Left cardiac atrium (tissue), 4 donors: ENCODE measurements at places on chromosomes 13 and 19.
A peak's percentile ranks its signal among the peaks of the same experiment; 100 is the strongest.

DNA sequence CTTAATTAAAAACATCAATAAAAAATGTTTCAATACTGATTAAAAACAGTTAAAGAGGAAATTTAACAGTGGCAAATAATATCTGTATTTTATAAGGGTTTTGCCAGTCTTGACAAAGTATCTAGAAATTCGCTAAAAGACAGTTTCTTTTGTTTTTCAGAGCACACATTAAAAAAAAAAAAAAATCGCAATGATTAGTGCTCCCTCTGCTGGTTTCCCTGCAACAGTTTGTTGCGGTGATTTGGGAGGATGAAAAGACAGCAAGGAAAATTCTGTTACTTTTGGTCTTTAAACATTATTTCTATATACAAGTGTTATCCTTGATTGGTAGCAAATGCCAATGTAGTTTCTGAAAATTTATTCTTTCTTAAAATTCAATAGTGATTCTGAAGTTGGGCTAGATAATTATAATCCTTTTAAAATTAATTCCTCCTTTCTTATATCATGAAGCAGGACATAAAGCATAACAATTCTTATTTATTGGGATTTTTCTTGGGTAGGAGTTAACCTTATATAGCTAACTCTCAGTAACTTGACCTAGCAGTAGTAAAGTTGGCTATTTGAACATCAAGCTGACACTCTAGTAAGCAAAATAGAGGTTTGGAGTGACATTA is 23.1 kb upstream of the SPRY2 start:
- no peak for DNase-seq

DNA sequence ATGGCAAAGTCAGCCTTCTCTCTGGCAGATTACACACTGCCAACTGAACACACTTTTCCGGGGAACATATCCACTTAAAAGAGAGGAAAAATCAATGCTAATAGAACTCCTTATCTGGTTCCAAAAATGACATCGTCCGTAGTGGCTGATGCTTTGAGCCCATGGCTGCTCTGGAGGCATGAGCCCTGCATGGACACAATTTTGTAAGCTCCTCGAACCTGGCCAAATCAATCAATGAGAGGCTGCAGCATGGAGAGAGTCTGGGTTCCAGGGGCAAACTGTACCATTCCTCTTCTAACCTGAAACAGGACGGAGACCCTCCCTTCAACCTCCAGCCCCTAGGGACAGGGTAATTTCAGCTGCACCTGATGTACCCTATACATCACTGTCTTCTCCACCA is 21.0 kb upstream of the TSHZ3 start:
- DNase-seq: no peak

GRCh38 chr19:3466635-3467034 is 13.7 kb downstream of the SMIM24 start:
- no peak for DNase-seq

GRCh38 chr13:97307882-97308624 is 85.9 kb downstream of the MBNL2 start:
- peak; percentile 39 for DNase-seq

DNA sequence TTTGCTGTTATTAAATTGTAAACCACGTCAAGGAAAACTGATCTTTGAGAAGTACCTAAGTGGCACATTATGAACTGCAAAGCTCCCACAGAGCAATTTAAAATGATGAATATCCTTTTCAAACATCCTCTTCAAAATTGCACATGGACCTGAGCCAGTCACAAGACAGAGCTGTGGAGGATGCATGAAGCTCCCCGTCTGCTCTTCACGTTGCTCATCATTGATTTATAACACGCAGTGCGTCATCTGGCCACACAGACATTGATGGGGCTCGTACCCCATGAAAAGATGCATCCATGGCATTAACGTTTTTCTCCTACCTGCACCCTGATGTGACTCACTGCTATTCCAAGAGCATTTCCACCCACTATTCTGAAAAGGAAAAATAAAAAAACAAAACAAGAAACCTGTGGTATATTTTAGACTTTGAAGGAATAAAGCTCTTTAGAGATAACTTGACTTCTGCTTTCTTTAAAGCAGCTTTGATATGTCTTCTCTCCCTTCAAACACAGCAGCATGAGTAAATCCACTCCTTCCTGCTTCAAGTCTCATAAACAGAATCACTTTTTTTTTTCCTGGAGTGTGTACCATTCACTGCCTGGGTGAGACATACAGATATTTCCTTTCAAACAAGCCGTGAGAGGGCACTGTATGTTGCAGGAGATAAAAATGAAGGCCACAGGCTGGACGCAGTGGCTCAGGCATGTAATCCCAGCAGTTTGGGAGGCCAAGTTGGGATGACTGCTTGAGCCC is 7.2 kb upstream of the SERTM1 start:
- no peak for DNase-seq

GRCh38 chr13:46025157-46025556 is 27.4 kb downstream of the ZC3H13 start:
- no peak for DNase-seq

GRCh38 chr13:39938596-39938995 is 283.1 kb downstream of the COG6 start:
- DNase-seq: no peak

- DNase-seq: no peak
These were observed 17.9 kb downstream of the SLAIN1 start for GRCh38 chr13:77715233-77715891.

GRCh38 chr19:12333162-12334159 is at the start of gene ZNF563:
Gene ZNF563 (minus strand): TSS chr19:12333633. CDS start chr19:12333482, 151 bp downstream.
- peak; percentile 99 for DNase-seq

- no peak for DNase-seq
These were observed 205.7 kb downstream of the KCNRG start for GRCh38 chr13:50220938-50221337.

DNA sequence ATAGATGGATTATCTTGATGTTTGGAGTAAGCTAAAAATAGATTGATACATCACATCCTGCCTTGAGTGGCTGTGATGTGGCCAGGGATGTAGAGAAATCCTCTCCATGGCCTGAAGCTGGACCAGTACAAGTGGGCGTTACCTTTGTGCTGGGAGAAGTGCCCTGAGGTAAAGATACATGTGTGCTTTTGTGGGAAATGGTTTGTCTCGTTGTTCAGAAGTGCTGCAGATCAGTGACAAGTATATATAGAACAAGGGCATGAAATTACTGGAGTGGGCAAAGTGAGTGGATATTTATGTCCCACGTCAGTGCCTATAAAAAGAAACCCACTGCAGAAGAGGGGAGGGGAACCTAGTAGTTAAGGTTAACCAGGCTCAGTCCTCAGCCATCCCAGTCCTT is 12.2 kb upstream of the ZNF304 start:
- no peak for DNase-seq

DNA sequence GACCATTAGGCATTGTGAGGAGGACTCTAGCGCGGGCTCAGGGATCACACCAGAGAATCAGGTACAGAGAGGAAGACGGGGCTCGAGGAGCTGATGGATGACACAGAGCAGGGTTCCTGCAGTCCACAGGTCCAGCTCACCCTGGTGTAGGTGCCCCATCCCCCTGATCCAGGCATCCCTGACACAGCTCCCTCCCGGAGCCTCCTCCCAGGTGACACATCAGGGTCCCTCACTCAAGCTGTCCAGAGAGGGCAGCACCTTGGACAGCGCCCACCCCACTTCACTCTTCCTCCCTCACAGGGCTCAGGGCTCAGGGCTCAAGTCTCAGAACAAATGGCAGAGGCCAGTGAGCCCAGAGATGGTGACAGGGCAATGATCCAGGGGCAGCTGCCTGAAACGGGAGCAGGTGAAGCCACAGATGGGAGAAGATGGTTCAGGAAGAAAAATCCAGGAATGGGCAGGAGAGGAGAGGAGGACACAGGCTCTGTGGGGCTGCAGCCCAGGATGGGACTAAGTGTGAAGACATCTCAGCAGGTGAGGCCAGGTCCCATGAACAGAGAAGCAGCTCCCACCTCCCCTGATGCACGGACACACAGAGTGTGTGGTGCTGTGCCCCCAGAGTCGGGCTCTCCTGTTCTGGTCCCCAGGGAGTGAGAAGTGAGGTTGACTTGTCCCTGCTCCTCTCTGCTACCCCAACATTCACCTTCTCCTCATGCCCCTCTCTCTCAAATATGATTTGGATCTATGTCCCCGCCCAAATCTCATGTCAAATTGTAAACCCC is 2.8 kb upstream of the CEACAM5 start:
- no peak for DNase-seq
